Activated CD8-positive, alpha-beta memory T cell treated with anti-CD3 and anti-CD28 coated beads for 1 hour (primary cell): ENCODE measurements at places on chromosomes 12 and 14.

DNA sequence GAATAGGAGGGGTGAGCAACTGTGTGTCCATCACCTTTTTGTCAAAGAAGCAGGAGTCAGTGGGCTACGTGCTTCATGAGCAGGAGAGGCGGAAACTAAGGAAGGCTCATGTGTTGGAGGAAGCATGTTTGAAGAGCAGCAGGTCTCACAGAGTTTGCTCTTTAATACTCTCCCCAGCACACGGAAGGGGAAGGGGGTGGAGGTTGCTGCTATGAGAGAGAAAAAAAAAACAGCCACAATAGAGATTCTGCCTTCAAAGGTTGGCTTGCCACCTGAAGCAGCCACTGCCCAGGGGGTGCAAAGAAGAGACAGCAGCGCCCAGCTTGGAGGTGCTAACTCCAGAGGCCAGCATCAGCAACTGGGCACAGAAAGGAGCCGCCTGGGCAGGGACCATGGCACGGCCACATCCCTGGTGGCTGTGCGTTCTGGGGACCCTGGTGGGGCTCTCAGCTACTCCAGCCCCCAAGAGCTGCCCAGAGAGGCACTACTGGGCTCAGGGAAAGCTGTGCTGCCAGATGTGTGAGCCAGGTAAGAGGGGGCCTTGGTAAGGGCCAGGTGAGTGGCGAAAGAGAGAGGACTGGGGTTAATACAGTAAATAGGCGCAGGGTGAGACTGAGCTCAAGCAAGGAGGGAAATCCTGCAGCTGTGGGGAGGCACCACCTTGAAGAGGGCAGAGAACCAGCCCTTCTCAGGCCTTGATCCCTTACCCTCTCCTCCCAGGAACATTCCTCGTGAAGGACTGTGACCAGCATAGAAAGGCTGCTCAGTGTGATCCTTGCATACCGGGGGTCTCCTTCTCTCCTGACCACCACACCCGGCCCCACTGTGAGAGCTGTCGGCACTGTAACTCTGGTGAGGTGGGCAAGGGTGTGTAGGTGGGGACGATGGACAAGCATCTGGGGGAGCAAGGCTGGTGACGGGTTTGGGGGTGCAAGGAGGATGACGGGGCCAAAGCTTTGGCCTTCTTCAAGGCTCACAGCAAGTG, at the start of gene CD27:
Gene CD27 (plus strand): TSS at position 252 of the 985 bp plus-strand sequence. CDS start 141 bp downstream, at position 393.
- DNase-seq: no peak

DNA sequence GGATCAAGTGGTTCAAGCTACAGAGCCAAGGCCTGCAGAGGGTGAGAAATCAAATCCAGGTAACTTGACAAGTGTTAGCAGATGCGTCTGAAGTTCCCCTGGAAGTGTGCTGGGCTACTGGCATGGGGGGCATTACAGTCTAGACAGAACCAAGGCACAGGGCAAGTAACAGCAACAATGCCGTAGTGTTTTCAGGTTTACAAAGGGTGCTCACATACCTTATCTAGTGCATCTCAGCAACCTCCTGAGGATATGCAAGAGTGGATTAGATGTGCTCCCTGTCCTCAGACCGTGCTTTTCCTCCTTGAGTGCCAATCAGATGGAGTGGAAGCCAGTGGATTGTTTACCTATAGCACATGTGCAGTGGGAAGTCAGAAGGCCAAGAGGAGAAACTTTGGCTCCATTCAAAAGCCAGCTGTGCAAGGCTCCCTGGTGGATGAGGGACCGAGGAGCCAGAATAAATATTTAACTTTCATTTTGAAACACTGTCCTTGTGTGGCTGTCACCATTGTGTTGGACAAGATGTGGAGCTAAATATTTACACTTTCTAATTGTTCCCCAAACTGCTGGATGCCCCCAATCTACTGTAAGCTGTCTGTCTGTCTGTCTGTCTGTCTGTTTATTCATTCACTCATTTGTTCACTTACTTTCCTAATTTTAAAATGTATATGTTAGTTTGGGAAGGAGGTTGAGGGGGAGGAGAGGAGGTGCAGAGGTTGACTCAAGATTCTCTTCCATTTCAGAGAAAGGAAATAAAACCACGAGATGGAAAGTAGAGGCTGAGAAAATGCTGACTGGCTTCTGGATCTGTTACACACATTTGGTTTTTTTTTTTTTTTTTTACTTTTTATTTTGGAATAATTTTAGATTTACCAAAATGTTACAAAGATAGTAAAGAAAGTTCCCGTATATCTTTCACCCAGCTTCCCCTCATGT, 184.0 kb upstream of the PARP11 start:
- no peak for DNase-seq

GRCh38 chr12:65098364-65098763, 22.7 kb downstream of the WIF1 start:
- DNase-seq: no peak

DNA sequence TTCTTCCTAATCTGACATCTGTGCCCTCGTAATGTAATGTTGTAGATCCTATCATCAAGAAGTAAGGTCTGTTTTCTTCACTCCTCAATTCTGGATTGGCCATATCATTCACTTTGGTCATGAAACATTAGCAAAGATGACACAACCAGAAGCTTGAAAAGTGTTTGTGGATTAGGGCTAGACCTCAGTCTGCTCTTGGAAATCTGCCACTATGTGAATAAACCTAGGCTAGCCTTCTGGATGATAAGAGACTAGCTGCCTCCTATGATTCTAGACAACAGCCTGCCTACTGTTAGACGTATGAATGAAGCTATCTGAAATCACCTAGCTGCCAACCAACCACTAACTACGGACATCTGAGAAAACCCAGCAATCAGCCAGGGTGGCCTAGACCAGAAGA, 38.7 kb upstream of the LYZ start:
- DNase-seq: no peak

- no peak for DNase-seq
These were observed 2.5 kb upstream of the CCND2 start for GRCh38 chr12:4270831-4271716.

DNA sequence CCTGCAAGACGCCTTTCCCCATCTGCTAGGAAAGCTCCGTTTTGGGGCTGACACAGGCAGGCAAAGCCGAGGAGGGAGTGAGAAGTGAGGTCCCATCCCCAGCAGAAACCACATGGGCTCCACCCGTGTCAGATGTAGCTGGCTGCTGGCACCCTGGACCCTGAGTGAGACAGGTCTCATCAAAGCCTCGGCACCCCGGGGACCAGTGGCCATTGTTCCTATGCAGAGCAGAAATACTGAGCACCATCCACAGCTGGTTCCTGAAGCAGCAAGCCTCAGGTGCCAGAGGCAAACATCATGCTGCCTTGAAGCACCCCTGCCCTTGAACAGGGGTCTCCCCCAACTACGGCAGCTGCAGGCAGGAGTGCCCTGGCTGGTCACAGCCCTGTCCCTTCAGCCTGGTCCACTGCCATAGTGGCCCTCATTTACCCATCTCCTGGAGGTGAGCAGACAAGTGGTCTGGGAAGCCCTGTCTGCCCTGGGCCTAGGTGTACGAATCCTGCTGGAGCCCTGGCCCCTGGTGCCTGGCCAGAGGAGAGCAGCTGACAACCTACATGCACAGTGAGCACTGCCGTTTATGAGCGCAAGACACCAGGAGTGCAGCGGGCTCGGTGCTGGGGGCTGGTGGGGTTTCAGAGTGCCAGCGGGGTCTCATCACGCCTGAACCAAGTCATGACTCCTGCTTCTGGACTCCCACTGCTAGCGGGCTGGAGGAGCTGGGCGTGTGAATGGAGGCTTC, 289.8 kb upstream of the RTL1 start:
- DNase-seq: no peak

- DNase-seq: no peak
These were observed 4.8 kb downstream of the ELK3 start for GRCh38 chr12:96198965-96199364.

DNA sequence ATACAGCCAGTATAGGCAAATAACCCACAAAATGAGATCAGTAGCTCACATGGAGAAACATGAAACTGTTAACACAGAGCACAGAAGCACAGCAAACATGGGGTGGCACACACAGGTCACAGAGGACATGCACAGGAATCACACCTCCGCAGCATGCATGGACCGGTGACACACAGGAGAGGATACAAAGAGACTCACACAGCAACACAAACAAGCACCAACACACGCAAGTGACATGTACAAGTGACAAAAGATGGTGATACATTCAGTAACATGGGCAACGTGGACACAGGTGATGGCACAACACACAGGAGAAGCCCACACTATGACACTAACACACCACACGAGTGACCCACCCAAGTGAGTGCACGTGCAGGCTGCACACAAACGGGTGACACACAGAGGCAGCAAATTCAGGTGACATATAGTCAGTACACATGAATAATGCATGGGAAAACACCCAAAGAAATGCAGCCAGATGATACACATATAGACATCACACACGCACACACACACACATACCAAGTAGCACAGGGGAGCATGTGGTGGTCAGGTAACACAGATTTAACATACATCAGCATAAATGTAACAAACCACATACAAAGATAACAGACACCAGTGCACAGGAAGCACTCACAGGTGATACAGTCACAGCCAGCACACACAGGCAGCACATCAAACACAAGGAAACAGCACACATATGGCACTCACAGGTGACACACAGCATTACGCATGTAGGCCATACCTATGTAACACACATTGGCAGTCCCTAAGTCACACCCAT, 216.0 kb upstream of the SFSWAP start:
- DNase-seq: no peak

GRCh38 chr12:24352363-24352762, 402.9 kb upstream of the SOX5 start:
- no peak for DNase-seq

DNA sequence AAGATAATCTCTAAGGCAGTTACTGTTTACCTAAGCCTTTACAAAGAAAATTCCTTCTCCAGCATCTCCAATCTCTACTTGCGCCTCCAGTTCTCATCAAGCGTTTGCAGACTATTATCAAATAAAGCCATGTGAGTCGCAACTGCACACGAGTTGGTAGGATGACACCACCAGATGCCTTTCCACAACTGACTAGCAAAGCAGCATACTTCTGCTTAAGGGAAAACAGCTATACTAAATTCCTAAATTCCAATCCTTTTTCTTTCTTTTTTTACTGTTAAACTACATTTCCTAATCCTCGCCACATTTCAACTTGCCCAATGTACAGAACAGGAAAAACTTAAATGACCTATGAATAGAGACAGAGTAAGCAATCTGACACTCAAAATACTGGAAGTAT, 166.7 kb downstream of the ITPR2 start:
- DNase-seq: no peak

GRCh38 chr12:128042825-128043224, 224.1 kb upstream of the TMEM132C start:
- DNase-seq: no peak

DNA sequence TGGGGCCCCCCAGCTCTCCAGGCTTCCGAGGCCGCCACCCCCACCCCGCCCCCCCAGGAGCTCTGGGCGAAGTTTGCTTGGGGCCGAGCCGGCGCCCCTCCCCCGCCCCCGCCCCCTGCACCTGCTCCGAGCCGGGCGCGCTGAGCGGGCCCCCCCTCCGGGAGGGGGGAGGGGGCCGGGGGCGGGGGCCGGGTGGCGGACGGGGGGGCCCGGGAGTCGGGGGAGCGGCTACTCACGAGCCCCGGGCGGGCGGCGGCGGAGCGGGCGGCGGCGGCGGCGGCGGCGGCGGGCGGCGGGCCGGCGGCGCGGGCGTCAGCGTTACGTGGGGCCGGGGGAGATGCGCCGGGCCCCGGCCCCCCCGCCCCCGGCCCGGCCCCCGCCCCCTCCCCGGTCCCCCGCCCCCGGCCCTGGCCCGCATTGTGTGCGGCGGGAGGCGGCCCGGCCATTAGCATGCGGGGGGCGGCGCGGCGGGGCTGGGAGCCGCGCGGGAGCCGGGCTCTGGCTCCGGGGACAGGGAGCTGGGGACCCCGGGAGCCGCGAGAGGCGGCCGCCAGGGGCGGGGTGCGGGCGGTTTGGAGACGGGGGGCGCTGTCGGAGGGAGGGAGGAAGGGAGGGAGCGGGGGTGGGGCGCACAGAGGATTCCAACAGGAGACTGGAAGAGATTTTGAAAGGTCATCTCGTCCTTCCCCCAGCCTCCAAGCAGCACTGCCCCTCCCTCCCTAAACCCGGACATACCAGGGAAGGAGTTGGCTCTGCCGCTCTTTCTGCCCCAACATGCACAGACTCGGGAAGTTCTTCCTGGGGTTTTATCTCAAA, at the start of gene ZNF219:
Gene ZNF219 (minus strand): TSS at position 580 of the 816 bp plus-strand sequence. CDS start 5,064 bp downstream, outside the sequence.
- DNase-seq: no peak

DNA sequence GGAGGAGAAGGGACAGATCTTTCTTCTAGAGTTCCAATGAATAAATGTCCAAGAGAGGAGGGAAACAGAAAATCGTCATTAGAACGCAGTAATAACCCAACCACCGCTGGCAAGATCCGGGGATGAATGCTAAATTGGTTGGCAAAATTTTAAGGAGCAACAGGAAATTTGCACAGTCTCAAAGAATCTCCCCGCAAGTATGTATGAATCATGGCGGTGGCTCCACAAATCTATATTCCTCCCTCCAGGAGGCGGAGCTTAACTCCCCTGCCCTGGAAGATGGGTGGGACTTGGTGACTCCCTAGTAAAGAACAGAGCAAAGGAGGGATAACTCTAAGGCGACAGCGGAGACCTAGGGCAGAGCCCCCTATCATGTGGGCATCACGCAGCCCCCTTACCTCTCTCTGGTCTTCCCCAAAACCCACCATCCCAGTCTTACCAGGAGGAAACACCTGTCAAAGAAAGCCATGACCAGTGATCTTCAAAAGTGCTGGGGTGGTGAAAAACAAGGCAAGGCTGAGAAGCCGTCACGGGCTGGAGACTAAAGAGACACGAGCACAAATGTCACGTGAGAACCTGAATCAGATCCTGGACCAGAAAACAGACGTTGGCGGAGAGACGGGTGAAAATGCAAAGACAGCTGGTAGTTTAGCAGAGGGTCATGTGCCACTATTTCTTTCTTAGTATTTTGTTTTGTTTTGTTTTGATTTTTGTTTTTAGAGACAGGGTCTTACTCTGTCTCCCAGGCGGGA, 125.8 kb downstream of the NCOR2 start:
- no peak for DNase-seq

DNA sequence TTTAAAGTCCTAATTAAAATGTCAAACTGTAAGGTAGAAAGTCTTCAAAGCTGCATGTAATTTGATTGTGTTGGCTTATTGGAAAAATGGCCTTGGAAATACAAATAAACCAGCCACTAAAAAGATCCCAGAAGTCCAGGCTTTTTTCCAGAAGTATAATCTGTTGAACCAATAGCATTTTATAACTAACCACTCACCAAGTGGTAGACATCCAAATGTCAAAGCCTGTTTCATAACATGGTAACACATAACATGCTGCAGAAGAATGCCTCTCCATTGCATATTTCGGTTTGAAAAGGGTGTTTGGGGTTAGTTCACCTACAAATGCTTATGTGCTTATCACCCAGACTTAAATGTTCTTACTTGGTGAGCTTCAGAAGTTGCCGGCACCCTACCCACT, 183.7 kb upstream of the DIO2 start:
- no peak for DNase-seq

- DNase-seq: no peak
These were observed 1.7 kb upstream of the TNS2 start for GRCh38 chr12:53048033-53048779.
